GM18507 (cell line): ENCODE measurements at places on chromosomes 16 and 17.
A peak's percentile ranks its signal among the peaks of the same experiment; 100 is the strongest.

- DNase-seq, result no peak
Measured at GRCh38 chr16:86844695-86845094, 266.3 kb downstream of the FOXL1 start.

GRCh38 chr16:25065899-25066298 is 45.6 kb upstream of the LCMT1 start:
- DNase-seq, result no peak

DNA sequence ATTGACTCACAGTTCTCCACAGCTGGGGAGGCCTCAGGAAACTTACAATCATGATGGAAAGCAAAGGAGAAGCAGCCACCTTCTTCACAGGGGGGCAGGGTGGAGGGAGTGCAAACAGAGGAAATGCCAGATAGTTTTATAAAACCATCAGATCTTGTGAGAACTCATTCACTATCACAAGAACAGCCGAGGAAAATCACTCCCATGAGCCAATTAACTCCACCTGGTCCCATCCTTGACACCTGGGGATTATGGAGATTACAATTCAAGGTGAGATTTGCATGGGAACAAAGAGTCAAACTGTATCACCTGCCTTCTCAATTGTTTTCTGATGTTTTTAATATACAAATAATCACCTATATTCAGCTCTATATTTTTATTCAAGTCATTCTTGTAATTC is 1527.3 kb upstream of the GOT2 start:
- DNase-seq, result no peak

DNA sequence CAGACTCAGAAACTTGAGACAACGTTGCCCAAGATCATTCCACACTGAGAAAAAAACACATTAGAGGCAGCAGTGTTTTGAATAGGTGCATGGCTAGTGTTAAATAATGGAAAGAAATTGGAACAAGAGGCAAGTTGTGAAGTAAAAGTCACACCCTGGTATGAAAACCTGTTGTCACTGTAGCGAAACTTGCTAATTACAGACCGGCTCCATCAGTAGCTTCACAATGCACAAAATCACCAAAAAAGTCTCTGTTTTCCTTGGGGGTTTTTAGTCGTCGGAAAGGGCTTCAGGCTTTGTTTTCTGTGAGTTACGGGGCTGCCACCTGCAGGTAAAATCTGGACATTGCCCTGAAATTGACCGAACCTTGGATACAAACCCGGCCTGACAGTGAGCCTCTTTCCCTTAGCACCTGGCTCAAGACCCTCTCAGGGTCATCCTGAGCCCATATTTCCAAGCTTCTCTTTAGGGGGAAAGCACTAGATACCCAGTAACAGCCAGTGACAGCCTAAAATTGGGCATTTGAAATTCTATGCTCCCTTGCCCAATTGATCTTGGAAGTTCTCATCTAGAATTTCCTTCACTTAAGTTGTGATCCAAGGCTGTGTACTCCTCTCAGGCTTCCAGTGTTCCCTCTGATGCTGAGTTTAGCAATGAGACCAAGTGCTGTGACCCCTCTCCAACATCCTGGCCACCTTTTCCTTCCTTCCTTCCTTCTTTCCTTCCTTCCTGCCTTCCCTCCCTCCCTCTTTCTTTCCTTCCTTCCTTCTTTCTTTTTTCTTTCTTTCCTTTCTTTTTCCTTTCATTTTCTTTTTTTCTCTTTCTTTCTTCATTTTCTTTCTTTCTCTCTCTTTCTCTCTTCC is 7.2 kb upstream of the GRB2 start:
- DNase-seq, result peak; percentile 57

GRCh38 chr17:7867881-7868329 is 10.1 kb downstream of the CYB5D1 start:
- DNase-seq, result no peak

DNA sequence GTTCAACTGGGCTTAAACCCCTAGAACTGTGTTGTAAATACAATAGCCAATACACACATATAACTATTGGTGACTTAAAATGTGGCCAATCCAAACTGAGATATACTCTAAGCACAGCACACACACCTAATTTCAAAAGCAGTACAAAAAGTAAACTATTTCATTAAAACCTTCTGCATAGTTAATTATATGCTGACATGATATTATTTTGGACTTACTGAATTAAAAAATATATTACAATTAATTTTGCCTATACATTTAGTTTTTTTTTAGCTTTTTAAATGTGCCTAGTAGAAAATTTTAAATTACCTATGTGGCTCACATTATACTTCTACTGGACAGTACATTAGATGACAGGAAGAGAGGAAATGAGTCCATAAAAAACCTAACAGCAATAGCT is 21.5 kb downstream of the MED13 start:
- DNase-seq, result no peak

GRCh38 chr16:81806696-81807095 is 27.6 kb downstream of the PLCG2 start:
- DNase-seq, result no peak

- no peak for DNase-seq
Measured at GRCh38 chr17:69913216-69913615, 161.8 kb upstream of the KCNJ16 start.

- no peak for DNase-seq
Measured at GRCh38 chr16:84379008-84379708, 10.8 kb downstream of the ATP2C2 start.

GRCh38 chr17:63987221-63988126 is 10.7 kb upstream of the PRR29 start:
- no peak for DNase-seq

DNA sequence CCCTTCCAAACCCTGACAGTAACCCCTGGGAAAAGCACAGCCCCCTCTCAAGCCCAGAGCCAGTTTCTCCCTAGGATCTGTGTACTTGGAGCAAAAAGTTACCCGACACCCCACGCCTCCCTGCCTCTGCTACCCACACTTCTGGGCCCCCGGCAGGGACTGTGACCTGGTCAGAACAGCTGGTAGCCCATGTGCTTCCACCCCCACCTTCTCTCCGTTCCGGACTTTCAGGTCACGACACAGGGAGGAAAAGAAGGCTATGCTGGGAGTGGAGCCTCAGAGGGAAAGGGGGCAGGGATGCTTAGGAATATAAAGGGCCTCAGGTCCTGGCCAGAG is 6.4 kb downstream of the PPY start:
- no peak for DNase-seq

- DNase-seq, result no peak
Measured at GRCh38 chr16:60123392-60124023, 1389.4 kb upstream of the GOT2 start.

- no peak for DNase-seq
Measured at GRCh38 chr17:71985111-71986039, 135.4 kb upstream of the SOX9 start.

- no peak for DNase-seq
Measured at GRCh38 chr16:50502616-50503011, 45.6 kb upstream of the NKD1 start.

DNA sequence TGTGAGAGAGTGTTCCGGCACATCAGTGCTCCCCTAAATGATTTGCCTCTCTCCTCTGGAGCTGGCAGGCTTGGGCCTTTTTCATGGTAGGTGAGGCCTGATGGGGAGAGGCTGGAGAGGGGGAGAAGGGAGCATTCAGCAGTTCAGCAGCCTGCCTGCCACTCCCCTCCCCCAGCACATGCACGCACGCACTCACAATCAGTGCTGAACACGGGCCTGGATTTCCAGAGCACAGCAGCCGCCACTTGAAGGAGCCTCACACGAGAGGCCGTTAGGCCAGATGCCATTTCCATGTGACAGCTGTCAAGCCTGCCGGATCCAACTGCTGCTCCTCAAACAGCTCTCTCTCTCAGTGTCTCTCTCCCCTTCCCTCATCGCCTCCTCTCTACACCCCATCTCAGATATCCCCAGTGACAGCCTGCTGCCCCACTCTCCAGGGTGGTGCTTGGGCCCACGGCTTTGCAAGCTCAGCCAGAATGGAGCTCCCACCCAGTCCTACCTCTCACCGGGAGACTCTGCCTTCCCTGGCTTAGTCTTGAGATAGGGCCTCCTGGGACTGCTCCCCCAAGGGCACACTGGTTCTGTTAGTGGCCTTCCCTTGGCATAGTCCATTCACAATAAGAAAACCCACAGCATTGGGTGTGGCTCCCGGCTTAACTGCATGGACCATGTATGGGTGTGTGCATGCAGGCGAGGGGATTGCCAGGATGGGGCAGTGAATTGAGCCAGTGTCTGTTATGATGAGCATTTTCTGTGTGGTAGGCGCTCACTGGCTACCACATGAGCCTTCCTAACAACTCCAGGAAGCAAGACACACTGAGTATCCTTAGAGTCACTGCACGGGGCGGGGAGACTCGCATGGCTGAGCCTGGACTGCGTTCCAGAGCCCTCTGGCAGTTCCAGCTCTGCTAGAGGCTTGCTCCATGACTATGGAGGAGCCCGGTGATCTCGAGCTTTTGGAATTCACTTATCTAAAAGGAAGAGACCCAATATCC is 226.2 kb downstream of the CCDC182 start:
- no peak for DNase-seq

GRCh38 chr17:47297661-47298400 is 25.9 kb upstream of the EFCAB13 start:
- no peak for DNase-seq

DNA sequence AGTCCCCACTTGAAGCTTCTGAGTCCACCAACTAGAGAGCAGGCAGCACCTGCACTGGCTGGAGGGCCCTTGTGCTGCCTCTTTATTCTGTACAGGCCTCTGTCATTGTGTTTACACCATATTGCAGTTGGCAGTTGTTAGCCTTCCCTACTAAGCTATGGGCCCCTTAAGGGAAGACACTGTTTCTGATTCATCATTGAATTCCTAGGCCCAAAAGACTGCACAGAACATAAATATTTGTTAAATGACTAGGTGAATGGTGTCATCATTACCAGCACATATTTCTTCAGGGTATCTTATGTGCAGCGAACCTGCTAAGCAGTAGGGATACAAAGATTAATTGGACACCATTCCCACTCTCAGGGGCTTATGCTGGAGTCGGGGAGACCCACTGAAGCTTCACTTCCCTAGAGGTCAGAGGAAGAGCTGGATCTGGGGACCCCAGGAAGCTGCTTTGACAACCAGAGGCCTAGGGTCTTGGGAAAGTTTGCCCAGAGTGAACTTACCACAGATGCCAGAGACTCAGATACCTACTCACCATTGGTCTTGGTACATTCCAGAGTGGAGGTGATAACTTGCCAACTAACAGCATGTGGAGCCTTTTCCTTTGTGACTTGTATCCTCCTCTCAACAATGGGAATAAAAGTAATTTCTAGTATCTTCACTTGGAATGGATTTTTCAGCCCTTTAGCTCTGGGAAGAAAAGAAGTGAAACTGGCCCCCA is 28.7 kb upstream of the DDX52 start:
- DNase-seq, result no peak

GRCh38 chr17:54372069-54372749 is 528.4 kb upstream of the TOM1L1 start:
- no peak for DNase-seq

DNA sequence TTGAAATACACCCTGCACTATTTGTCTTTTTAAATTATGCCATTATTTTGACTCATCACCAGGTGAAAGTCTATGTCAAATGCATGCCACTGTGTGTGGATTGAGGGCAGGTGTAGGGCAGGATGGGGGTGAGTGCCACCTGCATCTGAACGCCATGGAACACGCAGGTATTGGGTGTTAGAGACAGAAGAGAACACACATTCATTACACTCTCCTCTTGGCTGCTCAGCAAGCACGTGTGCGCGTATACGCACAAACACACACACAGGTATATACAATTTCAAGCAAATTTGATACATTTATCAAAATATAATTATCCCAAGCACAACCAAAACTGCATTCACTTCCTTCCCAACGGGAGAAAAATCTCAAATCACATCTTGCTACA is 268.9 kb downstream of the NTN1 start:
- DNase-seq, result no peak

DNA sequence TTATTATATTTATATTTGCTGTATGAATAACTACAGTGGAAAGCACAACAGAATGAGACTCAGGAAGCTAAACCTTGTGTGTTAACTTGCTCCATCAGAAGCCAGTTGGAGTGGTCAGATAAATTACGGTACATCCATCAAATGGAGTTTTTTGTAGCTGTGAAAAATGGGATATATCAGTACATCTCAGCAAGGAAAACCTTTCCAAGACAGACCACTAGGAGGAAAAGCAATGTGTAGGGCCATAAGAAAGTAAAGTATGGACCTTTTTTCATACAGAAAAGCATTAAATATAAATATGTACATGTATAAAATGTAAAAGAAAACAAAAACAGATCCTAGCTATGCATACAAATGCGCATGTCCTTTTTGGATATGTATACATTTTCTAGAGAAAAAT is 403.8 kb upstream of the CDH11 start:
- DNase-seq, result no peak

DNA sequence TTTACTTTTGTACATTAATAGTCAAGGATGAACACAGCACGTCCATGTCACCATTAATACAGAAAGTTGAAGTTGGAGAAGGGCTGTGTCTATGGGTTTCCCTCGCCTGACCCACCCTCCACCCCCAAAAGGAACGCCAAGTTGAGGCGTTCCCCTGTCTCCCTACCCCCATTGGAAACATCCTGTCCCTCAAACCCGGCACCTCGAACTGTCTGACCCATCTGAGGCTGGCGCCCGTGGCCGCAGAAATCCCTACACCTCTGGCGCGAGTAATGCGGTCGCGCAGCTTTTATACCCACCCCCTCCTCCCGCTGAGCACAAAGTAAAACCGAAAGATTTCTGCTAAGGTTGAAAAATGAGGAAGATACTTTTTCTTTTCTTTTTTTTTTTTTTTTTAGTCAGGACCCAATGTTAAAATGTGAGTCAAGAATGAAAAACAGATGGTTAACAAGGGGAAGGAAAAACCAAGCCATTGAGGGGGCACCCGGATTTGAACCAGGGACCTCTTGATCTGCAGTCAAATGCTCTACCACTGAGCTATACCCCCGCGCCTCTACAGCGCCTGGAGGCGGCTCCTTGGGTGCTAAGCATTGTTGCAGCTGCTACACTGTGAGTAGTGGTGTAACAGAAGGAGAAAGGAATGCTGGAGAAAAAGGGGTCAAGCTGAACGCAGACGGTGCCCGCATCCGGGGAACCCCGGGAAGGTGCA is 887 bp upstream of the LASP1 start:
- DNase-seq, result peak; percentile 70

- no peak for DNase-seq
Measured at GRCh38 chr17:57355090-57355859, 99.0 kb downstream of the MSI2 start.

- DNase-seq, result no peak
Measured at GRCh38 chr17:8887834-8888703, 20.6 kb upstream of the PIK3R6 start.

GRCh38 chr17:7043497-7044198 is at the start of gene SLC16A11:
TSS of gene SLC16A11 (minus strand) at chr17:7044092. CDS start at chr17:7043513, 579 bp downstream.
- no peak for DNase-seq
